Activated CD4-positive, alpha-beta T cell treated with anti-CD3 and anti-CD28 coated beads, Interleukin-2, amount 50 U/mL, for 16 hours (primary cell): ENCODE measurements at places on chromosomes 6 and 20.

- DNase-seq: no peak
Observed at GRCh38 chr20:57869291-57869950, 159.6 kb upstream of the PMEPA1 start.

DNA sequence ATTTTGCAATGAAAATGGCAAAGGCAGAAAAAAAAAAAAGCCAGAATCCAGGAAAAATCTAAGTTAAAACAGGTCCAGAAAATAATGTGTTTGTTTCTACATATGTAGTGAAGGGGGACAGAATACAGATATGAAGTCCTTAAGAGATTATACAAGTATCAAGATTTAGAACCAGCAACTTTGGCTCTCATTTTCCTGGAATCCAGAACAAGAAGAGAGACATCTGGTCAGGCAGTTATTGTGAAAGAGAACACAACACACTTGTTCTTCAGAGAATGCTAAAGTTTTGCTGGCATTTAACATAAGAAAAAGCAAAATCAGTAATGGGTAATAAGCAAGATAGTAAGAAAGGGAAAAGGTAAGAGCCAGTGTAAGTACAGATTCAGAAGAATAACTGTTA lies 21.1 kb downstream of the BAG2 start:
- no peak for DNase-seq

- no peak for DNase-seq
Observed at GRCh38 chr20:24676978-24677370, 207.5 kb downstream of the SYNDIG1 start.

GRCh38 chr6:13507306-13507860 lies 20.0 kb upstream of the GFOD1 start:
- no peak for DNase-seq
